ENCODE measurements at places on chromosomes 2 and 18.

DNA sequence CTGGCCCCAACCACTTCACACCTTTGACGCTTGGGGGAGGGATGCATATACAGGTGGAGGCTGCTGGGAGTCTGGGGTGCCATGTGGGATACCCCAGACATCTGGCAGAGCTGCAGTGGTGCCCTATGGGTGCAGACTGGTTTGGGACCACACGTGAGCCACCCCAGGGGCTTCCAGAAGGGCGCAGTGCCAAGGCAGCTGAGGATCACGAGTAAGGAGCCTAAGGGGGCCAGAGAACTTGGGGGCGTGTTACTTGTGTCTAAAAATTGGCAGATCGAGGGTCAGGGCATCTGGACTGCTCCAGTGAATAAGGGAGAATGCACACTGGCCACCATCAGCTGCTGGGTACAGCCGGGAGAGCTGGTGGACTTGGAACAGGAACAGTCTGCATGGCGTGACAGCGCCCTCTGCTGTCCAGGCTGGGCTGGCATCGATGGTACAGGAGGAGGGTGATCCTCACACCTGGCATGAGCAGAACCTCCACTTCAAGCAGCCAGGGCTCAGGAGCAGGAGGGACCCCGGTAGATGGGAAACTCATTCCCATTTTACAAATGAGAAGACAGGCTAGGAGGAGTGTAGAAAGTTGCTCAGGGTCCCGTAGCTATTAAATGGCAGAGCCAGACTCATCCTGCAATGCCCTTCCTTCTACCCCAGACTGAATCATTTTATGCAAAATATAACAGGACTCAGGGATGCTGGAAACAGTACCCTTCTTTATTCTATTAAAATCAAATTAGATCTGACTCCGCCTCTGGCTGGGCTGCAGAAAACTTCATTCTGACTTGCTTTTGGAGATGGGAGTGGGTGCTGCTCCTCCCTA lies 60.4 kb downstream of the ATOH8 start:
- peak; percentile 40 for DNase-seq

GRCh38 chr2:184452907-184453306 lies 145.4 kb upstream of the ZNF804A start:
- DNase-seq = no peak

DNA sequence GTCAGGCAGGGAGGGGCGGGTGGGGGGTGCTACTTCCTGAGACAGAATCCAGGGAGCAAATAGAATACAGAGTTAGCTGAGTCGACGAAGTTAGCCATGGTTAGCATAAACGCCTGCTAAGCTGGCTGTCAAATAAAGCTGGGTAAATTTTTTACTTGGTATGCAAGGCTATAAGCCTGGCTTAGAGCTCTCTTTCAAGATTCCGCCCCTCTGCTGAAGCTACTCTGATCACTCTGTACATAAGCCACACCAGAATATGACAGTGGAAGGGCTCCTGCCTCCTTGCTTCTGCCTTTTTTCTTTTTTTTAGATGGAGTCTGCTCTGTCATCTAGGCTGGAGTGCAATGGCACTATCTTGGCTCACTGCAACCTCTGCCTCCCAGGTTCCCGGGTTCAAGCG lies 58.3 kb downstream of the CYRIA start:
- no peak for DNase-seq

DNA sequence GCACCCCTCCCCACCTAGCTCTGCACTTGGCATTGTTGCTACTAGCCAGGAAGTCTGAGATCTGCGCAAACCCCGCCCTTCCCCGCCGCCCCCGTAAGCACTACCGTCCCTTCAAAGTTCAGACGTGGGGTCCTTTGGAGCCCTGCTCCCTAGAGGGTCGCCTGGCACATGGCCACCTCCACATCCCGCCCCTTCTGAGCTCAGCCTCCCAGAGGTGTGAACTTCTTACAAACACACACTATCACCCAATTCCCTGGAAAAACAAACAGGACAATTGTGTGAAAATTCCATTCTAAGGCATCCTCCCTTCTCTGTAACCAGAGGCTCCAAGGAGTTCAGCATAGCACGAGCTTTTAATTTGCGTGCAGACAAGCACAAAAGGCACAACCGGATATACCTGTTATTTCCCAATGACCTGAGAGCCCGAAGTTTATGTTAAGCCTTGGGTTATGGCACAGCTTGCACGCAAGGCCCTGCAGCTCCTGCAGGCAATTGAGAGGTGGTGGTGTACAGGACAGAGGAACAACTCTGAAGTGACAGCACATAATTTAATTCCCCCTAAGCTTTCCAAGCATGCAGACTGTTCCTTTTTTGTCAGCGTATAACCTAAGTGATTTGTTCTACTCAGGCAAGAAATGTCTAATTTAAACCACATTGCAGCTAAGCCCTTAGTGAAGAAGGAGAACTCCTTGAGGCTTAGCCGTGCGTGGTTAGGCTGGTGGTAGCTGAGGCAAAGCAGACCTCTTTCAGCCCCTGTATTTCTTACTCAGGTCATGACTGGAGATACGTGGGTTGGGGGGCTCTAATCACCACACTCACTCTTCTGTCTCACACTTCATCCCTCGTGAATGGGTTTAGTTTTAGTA lies 20.3 kb upstream of the CYP1B1 start:
- no peak for DNase-seq

DNA sequence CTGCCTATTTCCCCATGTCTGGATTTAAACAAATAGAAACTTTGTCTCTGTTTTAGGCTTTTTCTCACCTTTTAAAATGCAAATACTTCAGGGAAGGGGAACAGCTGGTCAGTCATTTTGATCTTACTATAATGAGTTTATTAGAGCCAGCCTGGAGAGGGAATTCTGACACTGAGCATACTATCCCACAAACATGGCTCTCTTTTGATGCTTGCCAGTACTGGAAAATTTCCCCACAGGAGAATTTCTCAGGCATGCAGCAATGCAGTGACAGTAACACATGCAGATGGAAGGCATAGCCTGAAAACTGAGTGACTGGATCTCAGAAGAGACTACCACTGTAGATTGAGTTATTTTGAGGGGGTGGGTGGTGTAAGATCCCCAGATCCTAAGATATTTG lies 974.3 kb upstream of the CELF4 start:
- no peak for DNase-seq

DNA sequence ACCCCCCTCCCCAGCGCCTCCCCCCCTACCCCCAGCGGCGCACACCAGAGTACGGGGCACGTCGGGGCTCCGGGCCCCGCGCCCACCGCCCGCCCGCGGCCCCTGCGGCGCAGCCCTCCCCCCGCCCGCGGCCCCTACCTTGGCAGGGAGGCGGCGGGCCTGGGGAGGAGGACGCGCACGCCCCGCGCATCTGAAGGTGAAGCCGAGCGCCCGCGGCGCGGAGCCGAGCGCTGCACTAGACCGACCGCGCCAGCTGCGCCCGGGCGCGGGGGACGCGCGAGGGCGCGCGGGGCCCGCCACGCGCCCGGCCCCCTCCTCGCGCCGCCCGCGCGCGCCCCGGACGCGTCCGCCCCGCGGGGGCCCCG lies at the start of gene ZNF516:
TSS of gene ZNF516 (minus strand) at position 237 of the 365 bp plus-strand sequence. CDS start 52,188 bp downstream, outside the sequence.
- no peak for DNase-seq

DNA sequence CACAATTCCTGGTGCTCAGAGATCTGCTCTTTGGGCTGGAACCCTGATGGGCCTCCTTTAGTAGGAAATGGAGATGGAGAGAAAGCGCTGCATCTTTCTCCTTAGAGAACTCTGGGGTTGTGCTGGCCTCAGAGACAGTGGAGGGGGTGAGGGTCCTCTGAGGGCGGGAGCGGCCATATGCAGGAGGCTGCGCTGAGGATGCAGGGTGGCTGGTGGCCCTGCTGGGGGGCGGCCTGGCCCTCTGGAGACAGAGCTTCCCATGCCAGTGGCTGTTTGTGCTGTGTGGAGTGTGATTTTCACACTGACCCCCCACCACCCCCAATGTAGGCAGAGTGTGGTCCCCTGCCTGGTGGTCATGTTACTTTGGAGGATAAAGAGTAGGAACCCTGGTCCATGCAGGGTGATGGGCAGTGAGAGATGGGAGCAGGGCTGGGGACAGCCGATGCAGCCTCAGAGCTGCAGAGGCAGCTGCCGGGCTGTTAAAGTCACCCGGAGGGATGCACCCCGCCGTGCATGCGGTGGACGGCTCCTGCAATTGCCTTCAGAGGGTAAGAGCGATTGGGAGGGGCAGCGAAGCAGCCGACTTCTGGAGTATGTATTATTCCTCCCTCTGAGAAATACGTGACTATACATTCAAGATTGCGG lies 194.6 kb downstream of the FAM210A start:
- DNase-seq = no peak

- no peak for DNase-seq
Observed at GRCh38 chr2:18369760-18370159, 190.7 kb downstream of the RDH14 start.

DNA sequence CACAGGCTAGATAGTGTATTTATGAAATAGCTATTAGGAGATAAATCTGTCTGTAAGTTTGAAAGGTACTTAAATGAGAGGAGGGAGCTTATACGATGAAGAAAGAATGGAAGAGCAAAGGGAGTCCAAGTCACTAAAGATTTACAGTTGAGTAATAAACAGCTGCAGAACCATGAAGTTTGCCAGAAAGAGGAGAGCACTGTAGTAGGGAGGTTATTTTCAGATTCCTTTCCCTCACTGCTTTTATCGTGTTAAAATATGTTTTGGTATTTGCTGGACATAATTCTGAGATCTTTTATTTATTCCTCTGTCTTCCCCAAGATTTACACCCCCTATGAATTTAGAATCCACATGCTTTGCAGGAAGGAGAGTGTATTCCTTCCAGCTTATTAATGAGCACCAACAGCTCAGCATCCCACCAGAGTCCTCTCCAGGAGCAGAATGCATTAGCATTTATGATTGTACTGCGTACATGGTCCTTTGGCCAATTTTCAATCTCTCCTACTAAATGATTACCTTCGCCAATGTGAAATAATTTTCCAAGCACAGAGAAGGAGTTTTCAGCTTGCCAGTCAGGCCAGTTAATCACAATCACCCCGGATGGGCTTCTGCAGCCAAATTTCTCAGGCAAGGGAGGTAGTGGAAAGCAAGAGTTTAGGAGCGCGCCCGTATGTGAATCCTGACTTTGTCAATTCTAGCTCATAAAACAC lies 297.0 kb downstream of the NBAS start:
- DNase-seq = no peak

DNA sequence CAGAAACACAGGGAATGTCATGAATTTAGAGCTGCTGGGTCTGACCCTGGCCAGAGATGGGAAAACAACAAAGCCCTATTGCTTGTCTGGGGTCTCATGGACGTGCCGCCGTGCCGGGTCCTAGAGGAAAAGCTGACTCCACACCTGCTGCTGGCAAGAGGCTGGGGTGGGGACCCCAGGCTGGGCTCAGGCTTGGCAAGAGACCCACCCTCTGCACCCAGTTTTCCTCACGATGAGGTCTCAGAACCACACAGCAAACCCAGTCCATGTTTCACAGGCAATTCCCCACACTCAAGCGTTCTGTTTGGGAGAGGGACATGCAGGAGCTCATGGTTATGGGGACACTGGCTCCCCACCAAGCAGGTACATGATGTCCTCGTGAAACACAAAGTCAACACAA lies 367.3 kb upstream of the SALL3 start:
- DNase-seq = no peak

GRCh38 chr2:222907790-222908441 lies 47.1 kb downstream of the ACSL3 start:
- DNase-seq = no peak

GRCh38 chr18:9643549-9643948 lies 29.2 kb upstream of the PPP4R1 start:
- DNase-seq = no peak

DNA sequence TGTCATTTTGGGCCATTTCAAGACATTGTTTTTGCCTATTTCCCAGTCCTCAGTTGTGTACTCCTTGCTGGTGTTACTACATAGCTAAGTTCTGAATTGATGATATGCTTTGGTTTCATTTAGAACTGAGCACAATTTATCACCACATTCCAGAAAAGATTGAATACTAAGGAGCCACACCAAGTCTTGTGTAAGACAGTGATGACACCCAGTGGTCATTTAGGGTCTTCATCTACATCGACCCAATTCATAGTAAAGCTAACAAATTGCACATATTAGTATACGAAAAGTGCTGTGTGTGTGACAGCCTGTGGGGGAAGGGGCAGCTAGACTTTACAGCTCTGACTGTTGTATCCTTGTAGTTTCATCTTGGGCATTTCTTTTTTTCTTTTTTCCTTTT lies 10.9 kb upstream of the DLX2 start:
- DNase-seq = no peak

DNA sequence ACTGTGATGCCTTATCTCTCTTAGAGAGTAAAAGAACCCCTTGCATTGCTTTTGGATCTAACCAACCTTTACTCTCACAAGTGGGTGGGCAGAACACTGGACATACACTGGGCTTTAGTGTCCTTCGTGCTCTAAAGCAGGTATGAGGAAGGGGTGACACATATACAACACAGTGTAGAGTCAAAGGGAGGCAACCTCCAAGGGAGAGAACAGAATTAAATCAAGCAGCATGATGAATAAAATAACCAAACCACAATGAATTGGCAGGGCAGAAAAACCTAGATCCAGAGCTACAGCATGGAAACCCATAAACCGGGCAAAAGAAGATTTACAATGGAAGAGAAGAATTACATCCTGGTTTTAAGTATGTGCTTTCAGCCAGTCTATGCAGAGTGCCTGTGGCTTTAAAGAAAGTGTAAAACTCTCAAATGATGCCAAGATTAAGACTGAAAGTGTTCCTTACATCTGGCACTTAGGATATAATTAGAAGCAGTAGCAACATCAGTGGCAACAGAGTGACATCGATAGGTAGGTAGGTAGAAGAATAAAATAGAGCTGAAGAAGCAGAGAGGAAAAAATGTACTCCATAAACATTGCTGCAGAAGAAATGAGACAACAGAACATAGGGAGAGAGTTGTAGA lies 191.7 kb upstream of the ZC3H15 start:
- no peak for DNase-seq

GRCh38 chr2:73021371-73022010 lies 50.0 kb downstream of the SFXN5 start:
- no peak for DNase-seq

GRCh38 chr2:240876035-240876474 lies 7.4 kb downstream of the AGXT start:
- DNase-seq = no peak

DNA sequence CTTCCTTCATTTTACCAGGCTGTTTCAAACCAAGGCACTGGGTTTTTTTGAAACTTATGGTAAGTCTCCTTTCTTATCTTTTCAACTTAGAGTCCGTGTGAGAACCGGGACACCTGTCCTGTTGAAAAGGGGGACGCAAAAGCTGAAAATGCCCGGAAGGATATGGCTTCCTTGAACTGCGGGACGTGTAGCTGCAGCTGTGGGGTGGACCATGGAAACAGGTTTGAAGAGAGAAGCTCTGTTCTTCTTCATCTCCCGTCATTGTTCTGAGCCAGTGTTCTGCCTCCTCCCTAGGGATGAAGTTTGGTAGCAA lies 29.5 kb upstream of the DNAJC27 start:
- no peak for DNase-seq

- DNase-seq = no peak
Observed at GRCh38 chr18:36728345-36728744, 100.5 kb downstream of the TPGS2 start.

DNA sequence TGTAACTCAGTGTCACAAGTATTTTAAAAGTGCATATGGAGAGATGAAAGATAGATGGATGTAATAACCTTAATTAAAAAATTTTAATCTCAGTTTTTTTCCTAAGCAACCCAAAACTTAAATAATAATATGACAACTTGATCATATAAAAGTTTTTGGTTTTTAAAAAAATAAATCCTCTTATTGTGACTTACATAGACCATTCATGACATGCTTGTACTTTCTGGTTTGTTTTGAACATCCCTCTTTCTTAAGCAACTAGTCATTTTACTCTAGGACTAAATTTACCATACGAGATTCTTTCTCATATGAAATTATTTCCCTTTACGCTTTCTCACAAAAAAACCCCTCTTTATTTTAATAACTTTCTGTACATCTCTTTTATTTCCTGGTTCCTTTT lies 6.5 kb upstream of the PLA2R1 start:
- DNase-seq = no peak

GRCh38 chr2:232584238-232584637 lies 33.7 kb downstream of the EIF4E2 start:
- DNase-seq = no peak

All from esophagus squamous epithelium (tissue), 5 donors.